ENCODE measurements at places on chromosomes 12 and 14.

DNA sequence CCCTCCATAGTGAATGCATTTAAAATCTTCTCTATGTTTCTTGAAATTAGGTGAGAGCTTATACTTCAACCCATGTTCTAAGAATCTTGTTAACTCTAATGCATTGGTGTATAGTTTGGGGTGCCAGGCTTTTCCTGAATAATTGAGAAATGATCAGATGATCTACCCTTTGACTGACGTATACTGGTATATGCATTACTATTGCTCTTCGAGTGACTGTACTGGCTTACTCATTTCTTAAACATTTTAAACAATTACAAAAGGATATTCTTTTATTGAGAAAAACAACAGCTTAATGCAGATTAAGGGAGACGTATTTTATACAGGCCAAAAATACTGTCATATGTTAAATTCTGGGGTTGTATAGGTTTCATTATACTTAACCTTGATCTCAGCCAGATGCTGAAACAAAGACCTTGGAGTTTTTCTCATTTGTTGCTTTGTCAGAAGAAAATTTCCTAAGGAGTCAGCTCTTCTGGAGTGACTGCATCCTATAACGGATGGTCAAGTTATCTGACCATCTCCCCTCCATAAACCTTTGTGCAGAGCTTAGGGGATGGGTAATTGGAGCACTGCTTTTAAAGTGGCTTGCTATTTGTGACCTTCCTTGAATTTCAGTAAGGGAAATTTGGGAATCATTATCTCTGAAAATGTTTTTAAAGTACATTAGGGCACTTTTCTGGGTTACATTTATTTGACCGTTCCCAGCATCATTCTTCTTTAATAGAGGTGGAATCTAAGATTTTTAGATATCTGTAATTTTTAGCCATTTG lies 507.6 kb downstream of the PCNX1 start:
- no peak for DNase-seq

DNA sequence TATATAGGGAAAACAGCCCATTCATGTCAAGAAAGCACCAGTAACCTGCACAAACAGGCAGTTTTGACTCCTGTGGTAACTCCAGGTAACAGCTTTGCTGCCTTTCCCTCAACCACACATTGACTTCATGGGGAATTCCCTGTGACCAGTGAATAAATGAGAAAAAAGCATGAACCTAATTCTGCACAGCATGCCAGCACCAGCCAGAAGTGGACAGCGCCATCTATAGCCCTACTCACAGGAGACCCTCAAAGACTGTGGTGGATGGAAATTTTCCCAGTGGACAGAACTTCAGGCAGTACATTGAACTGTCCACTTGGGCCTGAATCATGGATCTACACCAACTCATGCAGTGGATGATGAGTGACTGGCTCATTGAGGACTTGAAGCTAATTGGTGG lies 152.1 kb downstream of the SLC8A3 start:
- DNase-seq, result no peak

DNA sequence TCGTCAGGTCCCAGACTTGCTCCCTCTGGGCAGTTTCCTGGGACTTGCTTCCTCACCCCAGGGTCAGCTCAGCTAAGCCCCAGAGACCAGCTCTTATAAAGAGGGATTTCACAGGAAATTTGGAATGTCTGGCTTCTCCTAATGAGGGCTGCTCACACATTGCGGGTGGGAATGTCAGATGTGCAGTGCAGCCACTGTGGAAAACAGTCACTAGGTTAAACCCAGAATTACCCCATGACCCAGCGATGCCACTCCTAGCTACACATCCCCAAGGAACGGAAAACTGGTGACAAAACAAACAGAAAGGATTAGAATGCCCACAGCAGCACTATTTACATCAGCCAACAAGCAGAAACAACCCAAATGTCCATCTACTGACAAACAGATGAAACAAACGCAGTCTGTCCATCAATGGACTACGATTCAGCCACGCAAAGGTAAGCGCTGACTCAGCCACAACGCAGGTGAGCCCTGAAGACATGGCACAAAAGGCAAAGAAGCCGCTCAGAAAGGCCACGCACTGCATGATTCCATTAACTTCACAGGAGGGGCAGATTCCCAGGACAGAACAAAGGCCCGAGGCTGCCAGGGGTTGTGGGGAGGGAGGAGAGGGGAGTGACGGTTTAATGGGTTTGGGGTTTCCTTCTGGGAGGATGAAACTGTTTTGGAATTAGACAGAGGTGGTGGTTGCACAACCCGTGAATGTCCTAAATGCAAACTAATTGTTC lies 63.0 kb downstream of the NCOR2 start:
- no peak for DNase-seq

- DNase-seq, result no peak
Measured at GRCh38 chr12:87866578-87867292, 162.5 kb downstream of the C12orf50 start.

DNA sequence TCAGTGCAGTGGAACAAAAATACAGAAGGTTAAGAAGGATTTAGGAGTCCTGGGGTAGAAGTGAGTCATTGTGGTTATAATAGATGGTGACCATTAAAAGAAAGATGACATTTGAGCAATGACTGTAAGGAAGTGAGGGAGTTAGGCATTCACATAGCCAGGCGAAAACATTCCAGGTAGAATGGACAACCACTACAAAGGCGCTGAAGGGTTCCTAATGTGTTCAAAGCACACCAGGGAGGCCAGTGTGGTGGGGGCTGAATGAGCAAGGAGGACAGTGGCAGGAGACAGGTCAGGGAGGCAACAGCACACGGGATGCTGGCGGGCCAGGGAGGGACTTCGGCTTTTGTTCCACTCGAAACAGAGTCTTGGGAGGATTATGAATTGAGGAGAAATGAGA lies 129.9 kb downstream of the NPAS3 start:
- no peak for DNase-seq
